ENCODE measurements at places on chromosomes 4 and X.

- DNase-seq: no peak
These were observed 148.0 kb upstream of the STX18 start for GRCh38 chr4:4689694-4690440.

GRCh38 chrX:11267425-11267824 lies 25.8 kb upstream of the AMELX start:
- no peak for DNase-seq

DNA sequence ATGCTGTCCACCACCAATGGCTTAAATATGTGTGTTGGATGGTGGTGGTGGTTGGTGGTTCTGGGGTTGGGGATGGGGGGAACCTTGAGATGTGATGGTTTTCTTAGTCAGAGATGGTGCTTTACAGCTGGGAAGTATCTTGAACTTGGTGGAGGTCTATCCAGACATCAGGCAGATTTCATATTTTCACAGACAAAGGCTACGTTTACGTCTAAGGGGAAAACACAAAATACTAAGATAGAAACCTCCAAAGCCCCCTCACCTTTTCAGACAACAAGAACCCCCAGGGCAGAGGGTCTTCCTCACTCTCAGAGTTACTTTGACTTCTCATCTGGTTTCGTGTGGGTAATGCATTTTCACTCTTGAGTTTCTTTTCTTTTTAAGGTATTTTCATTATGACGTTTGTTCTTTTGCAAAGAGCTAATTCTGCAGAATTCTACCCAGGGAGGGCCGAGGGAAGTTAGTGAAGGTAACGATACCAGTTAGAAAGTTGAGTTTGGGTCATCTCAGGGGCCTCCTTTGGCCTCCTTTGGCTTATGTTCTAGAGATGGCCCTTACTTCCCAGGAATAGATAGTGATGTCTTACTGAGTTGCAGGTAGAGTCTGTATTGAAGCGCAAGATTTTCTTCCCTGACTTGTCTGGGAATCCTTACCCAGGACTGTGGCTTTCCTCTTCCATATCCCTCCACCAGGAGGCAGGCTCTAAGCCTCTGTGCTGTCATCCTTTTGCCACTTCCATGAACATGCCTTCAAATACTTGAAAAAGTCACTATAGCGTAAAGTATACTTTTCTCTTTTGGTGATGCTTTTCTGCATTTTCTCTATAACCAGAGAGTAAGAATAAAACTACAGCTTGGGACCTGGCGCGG lies 31.9 kb downstream of the RHOH start:
- no peak for DNase-seq

- DNase-seq: no peak
These were observed 165.7 kb upstream of the CASK start for GRCh38 chrX:42089031-42089430.

DNA sequence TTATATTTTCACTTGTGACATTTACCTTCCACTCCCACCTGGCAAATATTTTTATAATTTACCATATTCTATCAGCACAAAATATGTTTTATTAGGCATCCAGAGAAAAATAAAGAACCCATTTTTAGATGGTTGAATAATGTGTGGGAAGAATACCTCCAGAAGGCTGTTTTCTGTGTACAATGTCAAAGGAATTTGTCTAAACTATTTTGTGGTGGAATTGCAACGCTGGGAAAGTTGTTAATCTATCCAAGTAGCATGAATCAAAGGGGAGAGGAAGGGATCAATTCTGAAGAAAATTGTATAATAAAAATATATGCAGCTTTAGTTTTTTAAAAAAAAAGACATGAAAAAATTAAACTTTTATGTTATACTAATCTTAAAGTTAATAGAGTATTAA lies 706.5 kb downstream of the FSTL5 start:
- no peak for DNase-seq

Data from psoas muscle (tissue), 8 donors.